ENCODE measurements at places on chromosomes 6 and 20.

DNA sequence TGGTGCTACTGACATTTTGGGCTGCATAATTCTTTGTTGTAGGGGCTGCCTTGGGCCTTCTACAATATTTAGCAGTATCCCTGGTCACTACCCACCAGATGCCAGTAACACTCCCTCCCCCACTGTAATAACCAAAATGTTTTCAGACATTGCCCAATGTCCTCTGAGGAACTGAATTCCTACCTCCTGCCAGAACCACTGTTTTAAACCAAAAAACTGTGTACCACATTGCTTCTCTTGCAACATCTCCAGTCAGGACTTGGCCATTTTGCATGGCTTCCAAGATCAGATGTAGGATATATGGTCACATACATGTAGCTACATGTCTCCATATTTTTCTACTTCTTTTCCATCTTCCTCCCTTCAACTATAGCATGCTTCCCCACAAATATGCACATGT is 97.4 kb upstream of the IFNGR1 start:
- no peak for DNase-seq

DNA sequence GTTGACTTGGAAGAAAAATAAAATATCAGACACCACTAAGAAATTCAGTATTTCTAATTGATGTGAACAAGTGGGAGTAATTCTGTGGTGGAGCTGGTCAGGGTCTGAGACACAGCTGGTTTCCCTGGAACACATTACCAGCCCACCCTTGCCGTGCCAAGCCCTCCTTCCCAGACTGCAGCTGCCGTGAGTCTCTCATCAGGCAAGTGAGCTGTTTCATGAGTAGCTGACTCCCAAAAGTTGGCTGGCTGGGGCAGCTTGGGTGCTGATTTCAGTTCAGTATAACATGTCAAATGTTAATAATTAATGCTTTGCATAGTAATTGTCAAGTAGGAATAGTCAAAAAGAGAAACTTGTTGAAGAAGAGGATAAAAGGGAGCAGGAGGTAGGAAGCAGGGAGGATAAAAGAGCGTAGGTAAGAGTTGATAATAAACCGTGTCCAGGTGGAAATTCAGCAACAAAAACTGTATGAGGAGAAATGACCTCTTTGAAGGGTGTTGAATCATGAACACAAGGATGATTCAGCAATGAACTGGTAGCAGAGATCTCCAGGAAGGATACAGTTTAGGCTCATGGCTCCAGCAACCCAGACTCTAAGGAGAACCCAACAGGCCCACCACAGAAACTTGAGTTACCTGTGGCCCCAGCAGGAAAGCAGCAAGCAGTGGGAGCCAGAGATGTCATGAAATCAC is 110.9 kb upstream of the SSTR4 start:
- DNase-seq = no peak

DNA sequence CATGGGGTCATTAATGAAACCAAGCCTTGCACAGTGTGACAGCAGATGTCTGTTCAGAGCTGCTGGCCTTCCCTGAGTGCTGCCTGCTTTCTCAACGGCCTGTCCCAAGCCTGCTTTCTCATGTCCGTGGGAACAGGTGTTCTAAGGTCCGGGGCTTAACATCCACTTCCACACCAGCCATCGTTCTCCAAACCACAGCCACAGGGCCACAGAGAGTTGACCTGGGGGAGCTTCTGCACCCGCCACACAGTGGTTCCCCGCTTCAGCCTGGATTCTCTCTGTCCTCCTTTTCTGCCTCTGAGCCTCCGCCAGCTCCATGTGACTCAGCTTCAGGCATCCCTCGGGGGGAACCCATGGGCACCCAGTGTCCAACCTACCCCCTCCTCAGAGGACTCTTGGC is 26.9 kb upstream of the PPP1R3G start:
- DNase-seq = no peak

DNA sequence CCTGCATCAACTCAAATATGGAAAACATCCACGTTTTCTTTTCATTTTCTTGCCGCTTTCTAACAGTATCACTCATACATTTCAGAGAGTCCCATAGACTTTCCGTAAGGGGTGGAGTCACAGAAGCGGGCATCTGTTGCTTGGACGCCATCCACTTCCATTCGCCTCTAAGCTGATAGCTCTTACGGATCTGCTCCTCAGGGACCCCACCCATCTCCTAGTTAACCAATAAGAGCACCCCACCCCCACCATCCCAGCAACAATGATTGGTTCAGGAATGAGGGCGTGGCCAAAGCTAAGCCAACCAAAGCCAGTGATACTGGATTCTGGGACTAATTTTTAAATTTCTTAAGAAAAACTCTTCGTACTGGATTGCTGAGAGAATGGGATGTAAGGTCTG is 42.4 kb downstream of the SLC2A10 start:
- DNase-seq = no peak

GRCh38 chr6:39590871-39591393 is 134.3 kb downstream of the KIF6 start:
- DNase-seq = no peak

DNA sequence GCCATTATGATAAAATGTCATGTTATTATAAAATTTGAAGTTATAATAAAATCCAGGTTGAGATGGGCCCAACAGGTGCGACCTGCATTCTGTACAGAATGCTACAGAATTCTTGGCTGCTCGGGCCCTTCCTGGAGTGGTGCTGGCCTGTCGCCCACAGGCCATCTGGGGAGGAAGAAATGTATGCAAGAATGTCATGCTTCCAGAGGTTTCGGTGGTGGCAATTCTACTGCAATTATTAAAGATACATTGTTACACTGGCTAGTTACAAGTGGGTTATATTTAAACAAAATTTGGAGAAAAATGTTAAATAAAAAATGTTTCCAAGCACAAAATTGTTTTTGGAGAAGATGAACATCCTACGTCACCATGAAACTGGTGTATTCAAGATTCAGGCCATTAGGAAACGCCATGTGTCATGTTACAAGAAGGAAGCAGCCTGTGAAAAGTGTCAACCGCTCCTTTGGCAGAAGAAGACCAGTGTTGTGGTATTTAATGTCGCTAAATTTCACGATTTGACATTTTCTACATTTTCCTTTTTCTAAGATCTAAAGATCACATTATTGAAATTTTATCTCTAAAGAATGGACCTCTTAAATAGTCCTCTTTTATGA is 7.1 kb downstream of the RAMACL start:
- DNase-seq = no peak

GRCh38 chr6:98686008-98686601 is 148.3 kb upstream of the POU3F2 start:
- no peak for DNase-seq

GRCh38 chr6:150652848-150653613 is 53.3 kb downstream of the PLEKHG1 start:
- no peak for DNase-seq

- peak; percentile 33 for DNase-seq
These were observed 51.7 kb upstream of the HINT3 start for GRCh38 chr6:125904871-125905270.

DNA sequence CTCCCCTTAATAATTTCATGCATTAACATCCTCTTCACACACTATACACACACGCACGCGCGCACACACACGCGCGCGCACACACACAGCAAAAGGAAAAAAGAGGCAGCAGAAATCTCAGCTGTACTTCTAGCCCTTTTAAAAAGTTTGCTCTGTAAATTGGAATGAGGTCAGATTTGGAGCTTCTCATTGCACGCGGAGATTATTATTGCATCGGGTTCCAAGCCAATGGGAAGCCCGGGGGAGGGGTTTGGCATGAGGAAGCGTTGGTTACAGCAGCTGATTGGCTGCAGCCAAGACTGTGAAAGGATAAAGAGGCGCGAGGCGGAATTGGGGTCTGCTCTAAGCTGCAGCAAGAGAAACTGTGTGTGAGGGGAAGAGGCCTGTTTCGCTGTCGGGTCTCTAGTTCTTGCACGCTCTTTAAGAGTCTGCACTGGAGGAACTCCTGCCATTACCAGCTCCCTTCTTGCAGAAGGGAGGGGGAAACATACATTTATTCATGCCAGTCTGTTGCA is at the start of gene SOX4:
Gene SOX4 (plus strand): TSS at position 340 of the 515 bp plus-strand sequence. CDS start 784 bp downstream, outside the sequence.
- DNase-seq = peak; percentile 88

DNA sequence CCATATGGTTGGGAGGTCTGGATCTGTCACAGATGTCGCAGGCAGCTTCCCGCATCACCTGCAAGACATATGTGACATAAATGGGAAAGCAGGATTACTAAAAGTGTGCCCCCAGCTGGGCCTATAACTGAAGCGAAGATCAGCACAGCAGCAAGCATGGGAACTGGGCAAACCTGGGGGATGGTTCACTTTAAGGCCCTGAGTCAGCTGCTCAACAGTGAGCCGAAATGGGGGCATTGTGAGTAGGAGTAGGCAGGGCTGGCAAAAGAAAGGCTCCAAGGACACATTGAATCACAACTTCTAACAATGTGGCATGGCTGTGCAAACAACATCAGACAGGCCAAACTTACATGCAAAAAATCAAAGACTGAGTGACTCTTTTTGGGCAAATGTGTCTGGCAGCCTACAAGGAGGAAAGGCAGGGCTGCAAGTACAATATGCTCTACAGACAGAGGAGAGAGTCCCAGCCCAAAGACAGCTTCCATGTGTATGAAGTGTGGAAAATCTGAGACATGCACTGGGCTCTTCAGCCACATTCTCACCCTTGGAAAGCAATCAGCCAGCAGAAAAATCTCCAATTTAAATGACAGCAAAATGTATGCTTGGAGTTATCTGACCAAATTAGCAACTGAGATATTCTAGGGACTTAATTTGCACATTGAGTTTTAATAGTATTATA is 531.0 kb upstream of the MMS22L start:
- DNase-seq = no peak

DNA sequence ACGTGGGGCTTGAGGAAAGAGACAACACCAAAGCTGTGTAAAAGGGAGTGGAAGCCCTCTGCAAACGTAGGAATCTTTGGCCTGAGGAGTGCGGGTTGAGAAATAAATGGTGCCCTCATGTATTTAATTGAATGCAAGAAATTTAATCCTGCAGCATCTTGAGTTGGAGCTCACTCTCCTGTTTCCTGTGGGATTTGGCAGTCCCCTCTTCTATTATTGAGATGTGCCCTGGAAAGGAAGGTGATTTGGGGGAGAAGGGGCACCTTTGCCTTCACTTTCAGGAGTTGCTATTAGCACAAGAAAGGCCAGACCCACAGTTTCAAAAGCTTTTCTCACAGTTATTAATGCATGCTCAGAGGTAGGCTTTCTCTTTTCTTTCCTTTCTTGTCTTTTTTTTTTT is 201.4 kb upstream of the HDDC2 start:
- no peak for DNase-seq
